Femur (tissue), 1 donor: ENCODE measurements at places on chromosomes 1 and 21.

DNA sequence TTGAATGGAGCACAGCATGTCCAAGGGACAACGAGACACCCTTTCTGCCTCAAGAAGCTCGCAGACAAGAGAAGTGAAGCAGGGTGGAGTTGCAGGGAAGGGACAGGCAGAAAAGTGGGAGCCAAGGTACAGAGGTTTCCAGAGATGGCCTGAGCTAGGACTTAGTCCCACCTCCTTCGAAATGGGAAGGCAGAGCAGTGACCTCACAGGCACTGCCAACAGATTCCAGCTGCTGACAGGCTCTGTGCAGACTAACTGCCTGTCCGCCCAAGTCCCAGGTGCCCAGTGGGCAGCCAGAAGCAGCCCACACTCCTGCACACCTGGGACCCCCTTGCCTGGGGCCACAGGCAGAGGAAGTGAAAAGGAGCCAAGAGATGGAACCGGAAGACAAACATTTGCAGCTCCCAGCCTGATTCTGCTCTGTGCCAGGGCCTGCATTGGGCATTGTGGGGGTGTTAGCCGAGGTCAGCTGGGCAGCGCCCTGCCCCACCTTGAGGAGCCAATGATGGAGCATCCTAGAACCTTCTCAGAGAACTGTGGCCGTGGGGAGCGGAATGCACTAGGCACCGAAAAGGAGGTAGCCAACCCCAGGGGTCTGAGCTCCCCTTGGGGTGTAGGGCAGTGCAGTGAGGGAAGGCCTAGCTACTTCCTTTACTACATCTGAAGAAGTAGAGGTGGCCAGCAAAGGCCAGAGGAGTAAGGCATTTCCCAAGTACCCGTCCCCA, 27.5 kb upstream of the RSPO1 start:
- no peak for DNase-seq

DNA sequence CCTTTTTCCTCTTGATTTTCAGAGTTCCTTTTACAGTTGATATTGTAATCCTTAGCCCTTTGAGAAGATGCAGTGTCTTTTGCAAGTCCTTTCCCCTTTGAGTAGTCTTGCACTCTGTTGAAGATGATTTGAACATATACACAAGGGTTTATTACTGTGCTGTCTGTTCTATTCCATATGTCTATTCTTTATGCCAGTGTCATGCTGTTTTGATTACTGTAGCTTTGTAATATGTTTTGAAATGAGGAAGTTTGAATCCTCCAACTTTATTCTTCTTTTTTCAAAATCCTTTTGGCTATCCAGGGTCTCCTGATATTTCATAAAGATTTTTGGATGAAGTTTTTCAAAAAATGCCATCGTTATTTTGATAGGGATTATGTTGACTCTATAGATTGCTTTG, 101.0 kb downstream of the POFUT2 start:
- DNase-seq: no peak

DNA sequence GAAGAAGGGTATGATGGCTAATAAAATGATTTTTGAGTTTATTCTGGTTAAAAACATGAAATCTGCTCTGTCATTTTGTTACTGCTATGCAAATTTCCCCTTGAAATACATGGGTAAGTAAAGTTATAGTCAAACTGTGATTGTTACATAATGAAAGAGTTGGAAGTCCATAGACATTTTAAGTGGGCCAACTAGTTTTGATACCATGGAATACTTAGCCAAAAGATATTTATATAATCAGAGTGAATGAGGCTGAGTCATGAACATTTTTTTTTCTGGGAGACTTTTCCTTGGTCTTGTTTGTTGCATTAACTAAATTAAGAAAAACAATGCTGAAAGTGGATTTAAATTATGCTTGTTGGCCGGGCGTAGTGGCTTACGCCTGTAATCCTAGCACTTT, 58.2 kb upstream of the MPC2 start:
- DNase-seq: no peak

DNA sequence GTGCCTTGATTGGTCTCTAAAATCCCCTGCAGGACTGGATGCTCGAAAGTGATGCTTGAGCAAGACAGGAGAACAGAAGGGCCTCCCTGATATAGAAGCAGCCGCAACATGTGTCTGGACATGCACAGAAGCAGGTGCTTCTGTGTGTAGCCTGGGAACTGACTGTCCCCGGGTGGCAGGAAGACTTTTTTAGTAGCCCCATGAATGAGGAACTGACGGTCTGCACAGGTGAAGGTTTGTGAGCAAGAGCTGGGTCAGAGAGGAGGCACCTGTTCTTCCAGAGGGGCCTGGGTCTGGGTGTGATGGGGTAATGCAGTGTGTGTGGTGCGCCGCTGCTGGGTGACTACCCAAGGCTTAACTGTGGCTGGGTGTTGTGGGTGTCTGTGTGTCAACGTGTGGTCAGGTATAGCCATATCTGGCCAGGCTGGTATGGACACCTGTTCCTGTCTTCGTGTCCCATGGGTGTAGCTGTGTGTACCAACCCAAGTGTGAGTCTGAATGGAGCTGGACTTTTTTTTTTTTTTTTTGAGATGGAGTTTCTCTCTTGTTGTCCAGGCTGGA, 39.1 kb upstream of the FOXO6 start:
- DNase-seq: no peak
